Spleen (tissue), 13 donors: ENCODE measurements at places on chromosomes 2 and 18. TPM values are rescaled to one million over a fixed set of nuclear protein-coding genes. Genes with fewer than 3 reads are reported as not detected.

DNA sequence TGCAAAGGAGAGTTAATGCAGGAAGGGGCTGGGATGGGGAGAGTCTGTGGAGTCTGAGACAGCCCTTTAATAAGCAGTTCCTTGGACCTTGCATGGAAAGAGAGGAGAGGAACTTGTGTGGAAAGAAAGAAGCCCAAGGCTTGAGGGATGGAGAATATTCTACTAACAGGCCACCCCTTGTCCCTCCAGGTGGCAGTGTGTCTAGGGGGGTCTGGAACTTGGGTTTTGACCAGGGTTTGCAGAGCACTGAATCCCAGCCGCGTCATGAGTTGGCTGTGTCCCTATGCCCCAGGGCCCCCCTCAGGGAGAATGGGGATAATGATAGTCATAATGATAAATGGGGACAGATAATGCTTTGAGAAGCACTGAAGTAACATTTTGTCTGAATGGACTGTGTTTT lies 15.0 kb downstream of the TCF7L1 start:
- no peak for DNase-seq

Gene DNPEP
- 92.8 TPM for polyA plus RNA-seq

Gene KCNJ3
- 0.67 TPM for polyA plus RNA-seq

Gene BMP10
- polyA plus RNA-seq = not detected

GRCh38 chr2:43240766-43241150 lies 14.4 kb upstream of the ZFP36L2 start:
- DNase-seq = no peak

- DNase-seq = no peak
These were observed 79.1 kb downstream of the TTC27 start for GRCh38 chr2:32706815-32707579.

GRCh38 chr2:38079116-38080052 lies 3.4 kb upstream of the CYP1B1 start:
- no peak for DNase-seq

GRCh38 chr18:62827397-62827796 lies 112.1 kb downstream of the PHLPP1 start:
- DNase-seq = no peak

Gene MEP1B
- polyA plus RNA-seq = not detected

- no peak for DNase-seq
These were observed 218.8 kb upstream of the NRP2 start for GRCh38 chr2:205463466-205464025.

DNA sequence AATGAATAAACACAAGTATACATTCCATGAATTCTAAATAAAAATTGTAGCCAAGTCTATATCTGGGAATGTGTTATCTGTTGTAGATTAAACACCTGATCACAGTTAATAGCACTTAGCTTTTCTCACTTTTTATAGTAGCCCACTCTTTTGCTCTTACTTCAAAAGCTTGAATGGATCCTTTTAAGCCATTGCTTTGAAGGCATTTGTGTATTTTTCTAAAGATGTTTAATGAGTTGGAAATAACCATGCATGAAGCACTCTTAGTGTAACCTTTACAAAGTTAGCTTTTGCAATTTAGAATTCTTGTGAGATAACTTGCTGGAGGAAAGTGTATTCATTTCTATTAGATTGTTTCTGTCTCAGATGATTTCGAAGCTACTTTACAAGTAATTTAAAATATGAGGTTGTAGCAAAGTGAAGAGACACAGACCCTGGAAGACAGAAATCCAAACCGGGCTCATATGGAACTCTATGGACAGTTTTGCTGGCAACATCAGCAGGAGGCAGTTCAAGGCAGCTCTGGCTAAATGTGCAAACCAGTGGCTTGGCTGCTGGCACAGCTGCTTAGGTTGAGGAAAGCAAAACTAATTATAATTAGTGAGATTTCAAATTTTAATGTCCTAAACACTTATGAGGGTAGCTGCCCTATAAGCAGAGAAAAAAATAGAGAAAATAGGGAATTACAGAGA lies 469.8 kb upstream of the ZEB2 start:
- DNase-seq = no peak

Gene EML6
- polyA plus RNA-seq = 5.9 TPM

Gene PFN4
- 0.55 TPM for polyA plus RNA-seq

- no peak for DNase-seq
These were observed 34.9 kb downstream of the IMMT start for GRCh38 chr2:86160156-86160952.

DNA sequence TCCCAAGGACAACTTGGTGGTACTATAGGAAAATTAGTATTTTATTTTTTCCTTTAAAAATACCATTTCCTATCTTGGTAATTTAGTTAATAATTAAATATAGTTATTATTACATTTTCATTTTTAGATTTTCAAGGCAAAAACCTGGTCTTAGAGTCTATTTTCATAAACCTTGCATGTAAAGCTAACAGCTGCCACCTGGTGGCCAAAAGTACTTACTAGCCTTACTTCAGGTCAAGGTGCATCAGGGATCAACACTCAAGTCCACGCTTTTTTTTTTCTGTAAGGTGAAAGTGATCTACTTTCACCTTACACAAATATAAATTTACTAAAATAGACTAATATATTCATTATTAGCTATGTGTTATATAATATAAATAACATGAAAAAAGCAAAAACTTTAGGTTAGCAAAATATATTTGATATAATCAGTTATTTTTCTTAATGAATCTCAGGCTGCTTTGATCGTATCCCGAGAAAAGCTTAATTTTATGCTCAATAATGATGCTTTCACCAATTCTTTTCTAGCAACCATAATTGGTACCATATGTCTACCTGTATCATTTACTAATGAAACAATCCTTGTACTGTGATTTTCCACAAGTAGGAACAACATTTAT lies 62.5 kb downstream of the RELCH start:
- peak; percentile 71 for DNase-seq

DNA sequence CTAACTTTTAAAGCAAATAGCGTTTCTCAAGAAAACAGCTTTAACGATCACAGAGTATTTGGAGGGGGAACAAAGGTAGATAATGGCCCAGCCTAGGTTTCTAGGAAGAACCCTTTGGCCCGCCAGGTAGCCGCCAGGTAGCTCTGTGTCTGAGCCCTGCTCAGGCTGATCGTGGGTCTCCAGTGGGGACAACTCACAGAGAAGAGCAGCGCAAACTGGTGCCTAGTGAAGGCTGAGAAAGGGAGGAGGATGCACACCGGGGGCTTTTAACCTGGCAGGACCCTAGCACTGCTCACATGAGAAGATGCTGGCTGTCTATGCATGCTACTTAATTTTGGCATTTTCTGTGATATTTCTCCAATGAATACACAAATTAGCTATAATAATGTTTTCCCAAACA lies 5.8 kb downstream of the NGEF start:
- peak; percentile 21 for DNase-seq

DNA sequence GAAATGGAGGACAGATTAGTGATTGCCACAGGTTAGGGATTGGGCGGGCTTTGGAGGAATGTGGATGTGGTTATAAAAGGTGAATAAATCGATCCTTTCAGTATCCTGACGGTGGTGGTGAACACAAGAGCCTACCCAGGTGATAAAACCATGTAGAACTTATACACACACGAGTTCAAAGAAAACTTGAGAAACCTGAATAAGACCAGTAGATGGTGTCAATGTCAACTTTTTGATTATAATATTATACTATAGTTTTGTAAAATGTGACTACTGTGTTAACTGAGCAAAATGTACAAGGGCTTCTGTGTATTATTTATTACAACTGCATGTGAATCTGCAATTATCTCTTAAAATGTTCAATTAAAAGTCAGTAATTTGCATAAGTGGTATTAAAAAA lies 136.3 kb downstream of the ERBB4 start:
- no peak for DNase-seq

GRCh38 chr2:215105607-215106354 lies 32.6 kb downstream of the ABCA12 start:
- no peak for DNase-seq

Gene CGREF1
- polyA plus RNA-seq = 0.17 TPM

DNA sequence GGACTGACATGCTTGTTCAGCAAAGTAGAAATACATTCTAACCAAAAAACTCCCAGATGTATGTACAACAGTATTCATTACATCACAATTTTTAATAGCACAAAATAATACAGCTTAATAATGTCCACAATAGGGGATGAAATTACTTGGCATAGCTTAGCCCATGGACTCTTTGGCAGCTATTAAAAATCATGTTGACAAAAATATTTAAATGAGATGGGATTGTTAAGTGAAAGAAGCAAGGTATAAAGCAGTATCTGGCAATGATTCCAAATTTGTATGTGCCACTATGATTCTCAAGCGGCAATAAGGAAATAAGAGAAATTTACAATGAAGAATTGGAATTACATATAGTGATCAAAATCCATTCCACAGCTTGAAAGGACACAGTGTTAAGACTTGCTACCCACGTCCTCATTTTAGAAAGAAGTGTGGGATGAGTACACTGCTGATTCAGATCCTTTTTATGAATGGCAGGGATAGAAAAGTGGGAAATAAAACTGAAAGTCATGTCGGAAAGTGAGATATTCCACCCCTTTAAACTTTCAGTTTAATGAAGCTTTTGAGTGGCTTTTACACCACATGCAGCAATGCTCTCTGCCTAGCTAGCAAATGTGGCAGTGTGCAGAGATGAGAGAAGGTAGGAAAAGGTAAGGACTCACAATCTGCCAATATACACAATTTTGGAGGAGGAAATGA lies 2.4 kb downstream of the GAREM1 start:
- no peak for DNase-seq

DNA sequence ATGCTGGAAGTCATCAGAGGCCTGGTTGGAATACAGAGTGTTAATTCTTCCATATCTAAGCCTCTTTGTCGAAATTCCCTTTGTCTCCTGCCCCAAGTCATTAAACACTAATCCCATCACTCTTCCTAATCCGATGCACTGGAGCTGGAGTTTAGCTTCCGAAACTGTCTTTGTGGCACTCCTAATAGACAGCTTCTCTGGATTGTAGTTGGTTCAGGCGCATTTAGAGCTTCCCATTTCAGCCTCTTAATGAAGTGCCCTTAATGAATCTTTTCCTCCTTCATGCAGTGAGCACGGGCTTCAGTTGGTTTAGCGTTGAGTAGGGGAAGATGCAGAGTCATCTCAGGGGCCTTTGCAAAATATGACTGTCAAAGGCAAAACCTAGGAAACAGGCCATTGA lies 72.2 kb upstream of the MEIS1 start:
- no peak for DNase-seq

DNA sequence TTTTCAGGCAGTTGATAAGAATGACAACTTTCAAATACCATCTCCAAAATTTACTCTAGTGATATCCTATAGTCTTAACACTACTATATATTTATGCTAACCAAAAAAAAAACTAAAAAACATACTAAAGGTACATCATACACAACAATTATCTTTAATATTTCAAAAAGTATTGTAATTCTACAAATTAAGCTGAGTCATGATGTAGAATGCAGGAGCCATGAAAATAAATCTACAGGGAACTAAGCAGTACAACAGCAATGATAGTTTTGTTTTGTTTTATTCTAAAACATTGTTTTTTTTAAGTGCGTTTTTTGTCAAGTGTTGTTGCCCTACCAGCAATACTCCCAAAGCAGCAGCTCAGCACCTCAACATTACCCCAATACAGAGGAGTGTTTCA lies 314.3 kb downstream of the FSIP2 start:
- DNase-seq = no peak

- DNase-seq = no peak
These were observed 599.3 kb upstream of the ZEB2 start for GRCh38 chr2:145119225-145119624.

GRCh38 chr2:232008907-232009638 lies 47.6 kb downstream of the DIS3L2 start:
- DNase-seq = no peak

GRCh38 chr2:218861645-218862318 lies 2.2 kb downstream of the WNT6 start:
- DNase-seq = peak; percentile 41

DNA sequence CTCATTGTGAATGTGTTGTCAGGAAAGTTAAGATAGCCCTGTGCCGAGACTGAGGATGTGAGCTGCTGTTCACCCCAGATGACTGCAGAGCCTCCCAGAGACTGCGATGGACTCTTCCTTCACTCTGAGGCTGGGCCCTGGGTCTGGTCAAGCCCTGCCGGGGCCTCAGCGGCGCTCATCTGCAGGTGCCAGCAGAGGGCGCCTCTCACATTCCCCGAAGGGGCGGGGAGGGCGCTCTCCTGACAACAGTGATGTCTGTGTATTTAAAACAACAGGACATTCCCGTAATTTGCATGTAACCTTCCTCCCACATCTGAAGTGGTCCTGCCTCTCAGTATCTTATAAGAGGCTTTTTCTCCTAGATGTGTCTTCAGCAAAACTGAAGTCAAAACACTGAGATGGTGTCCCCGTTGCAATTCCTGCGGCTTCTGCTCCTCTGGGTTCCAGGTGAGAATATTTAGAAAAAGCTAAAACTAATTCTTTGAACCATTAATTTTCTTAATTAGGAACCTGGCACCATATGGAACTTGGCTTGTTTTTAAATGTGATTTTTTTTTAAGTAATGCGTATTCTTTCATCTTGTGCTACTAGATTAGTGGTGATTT lies 1377.9 kb downstream of the RPIA start:
- DNase-seq = no peak

- no peak for DNase-seq
These were observed 22.1 kb upstream of the COL6A3 start for GRCh38 chr2:237435844-237436587.

Gene SYT4
- not detected for polyA plus RNA-seq

Gene DSG1
- polyA plus RNA-seq = not detected

- no peak for DNase-seq
These were observed 19.8 kb downstream of the CCT7 start for GRCh38 chr2:73253901-73254300.

Gene TCF4
- polyA plus RNA-seq = 26.3 TPM

DNA sequence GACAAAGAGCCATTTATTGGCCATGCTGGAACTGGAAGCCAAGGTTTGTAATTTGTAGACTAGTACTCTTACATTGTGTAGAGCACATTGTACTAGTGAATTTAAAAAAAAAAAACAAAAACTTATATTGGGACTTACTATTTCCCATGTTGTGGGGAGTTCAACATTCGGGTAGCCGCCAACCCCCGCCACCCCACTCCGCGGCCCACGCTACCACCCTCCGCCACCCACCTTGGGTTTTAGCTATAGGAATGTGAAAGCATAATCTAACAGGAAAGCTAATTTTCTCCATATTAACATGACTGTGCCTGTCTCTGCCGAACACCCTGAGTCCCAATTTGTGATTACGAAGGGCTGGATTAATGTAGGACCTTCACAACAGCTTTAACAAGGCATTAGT lies 275.8 kb downstream of the FIGN start:
- DNase-seq = no peak

Gene TUBA4B
- not detected for polyA plus RNA-seq
